ENCODE measurements at places on chromosomes 7 and 10. TPM values are rescaled to one million over a fixed set of nuclear protein-coding genes. Genes with fewer than 3 reads are reported as not detected.

IFIT1B gene
- total RNA-seq = under 0.01 TPM

NFE2L3 gene
- 6.4 TPM for total RNA-seq

MAGI2 gene
- 3.7 TPM for total RNA-seq

ITGA8 gene
- total RNA-seq = under 0.01 TPM

SLC13A1 gene
- total RNA-seq = not detected

BHLHA15 gene
- total RNA-seq = not detected

VPS37D gene
- total RNA-seq = 5.8 TPM

UCMA gene
- total RNA-seq = not detected

HOXA1 gene
- total RNA-seq = 1.4 TPM

PTPRZ1 gene
- total RNA-seq = not detected

ZNF727 gene
- not detected for total RNA-seq

SH2D4B gene
- total RNA-seq = not detected

HPS1 gene
- total RNA-seq = 42.1 TPM

IGFBP1 gene
- not detected for total RNA-seq

HTR7 gene
- total RNA-seq = 8.5 TPM

TTYH3 gene
- 62.3 TPM for total RNA-seq

TWIST1 gene
- total RNA-seq = 19.9 TPM

HKDC1 gene
- 0.13 TPM for total RNA-seq

CUX1 gene
- 36.7 TPM for total RNA-seq

ASCC1 gene
- 28.2 TPM for total RNA-seq

HGF gene
- total RNA-seq = 78.2 TPM

DOCK4 gene
- 16.4 TPM for total RNA-seq

SPDYE2 gene
- not detected for total RNA-seq

PRR15 gene
- 4.5 TPM for total RNA-seq

CHCHD2 gene
- total RNA-seq = 365 TPM

AFAP1L2 gene
- total RNA-seq = 5.3 TPM
